ENCODE measurements at places on chromosomes 6 and 20. TPM values are rescaled to one million over a fixed set of nuclear protein-coding genes. Genes with fewer than 3 reads are reported as not detected.
A peak's percentile ranks its signal among the peaks of the same experiment; 100 is the strongest.

DNA sequence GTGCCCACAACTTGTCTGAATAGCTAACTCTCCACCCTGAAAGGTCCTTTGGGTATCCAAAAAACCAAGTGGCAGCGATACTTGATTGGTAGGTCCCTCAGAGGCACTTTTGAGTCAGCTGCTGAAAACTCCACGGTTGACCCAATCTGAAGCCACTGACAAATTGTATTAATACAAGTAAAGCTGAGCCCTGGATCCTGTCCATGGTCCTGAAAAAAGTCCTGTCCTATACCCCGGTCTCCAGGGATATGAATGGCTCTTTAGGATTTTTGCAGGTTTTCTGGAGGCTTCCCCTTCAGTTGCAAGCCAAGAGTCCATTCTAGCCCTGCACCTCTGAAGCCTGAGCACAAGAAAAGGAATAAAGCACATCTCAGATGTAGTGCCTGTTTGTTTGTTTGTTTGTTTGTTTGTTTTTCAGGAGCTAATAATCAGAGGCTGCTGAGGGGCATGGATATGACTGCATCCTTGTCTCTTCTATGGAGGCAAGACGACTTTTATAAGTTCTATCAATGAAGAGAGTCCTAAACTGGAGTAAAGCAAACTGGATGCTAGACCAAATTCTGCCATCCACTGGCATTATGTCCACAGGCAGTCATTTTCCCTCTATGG is 1.7 kb upstream of the SLC12A5 start:
- peak; percentile 46 for DNase-seq

DNA sequence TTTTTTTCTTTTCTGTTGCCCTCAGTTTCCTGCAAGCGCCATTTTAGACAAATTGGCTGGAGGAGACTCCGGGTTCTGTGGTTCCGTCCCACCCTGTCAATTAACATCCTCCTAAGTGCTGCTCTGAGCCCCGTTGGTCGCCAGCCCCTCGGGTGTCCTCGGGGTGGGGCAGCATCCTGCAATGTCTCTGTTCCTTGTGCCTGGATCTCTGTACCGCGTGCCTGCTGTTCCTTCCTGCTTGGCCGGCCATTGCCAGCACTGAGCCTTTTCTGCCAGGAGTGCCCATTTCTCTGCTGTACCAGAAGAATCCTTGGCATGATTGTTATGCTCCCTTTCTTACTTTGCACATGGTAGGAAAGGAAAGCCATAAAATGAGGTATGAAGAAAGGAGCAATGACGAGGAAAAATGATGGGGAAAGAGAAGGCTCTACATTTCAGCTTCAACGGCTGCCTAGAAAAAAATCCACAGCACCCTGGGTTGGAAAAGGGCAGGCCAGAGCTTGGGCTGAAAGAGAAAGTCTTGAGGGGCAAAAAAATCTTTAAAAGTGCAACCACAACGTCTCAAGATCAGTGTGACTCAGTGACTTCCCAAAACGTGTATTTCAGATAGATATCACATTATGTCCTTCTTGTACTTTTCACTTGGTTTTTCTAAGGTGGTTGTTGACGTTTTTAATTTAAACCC is 256.7 kb downstream of the CLIC5 start:
- no peak for DNase-seq

The CAGE1 gene
- 0.11 TPM for total RNA-seq

The LAMP5 gene
- not detected for total RNA-seq

The CFAP206 gene
- not detected for total RNA-seq

The SLA2 gene
- total RNA-seq = not detected
